A673 (cell line): ENCODE measurements at places on chromosomes 13 and 19.

GRCh38 chr13:60372141-60372540 is 24.9 kb upstream of the TDRD3 start:
- no peaks in the 10 kb centered on the region for H3K27me3 ChIP-seq
- no peak overlapping the region for H3K4me3 ChIP-seq
- DNase-seq: no peak
- H3K36me3 ChIP-seq: no peaks in the 10 kb centered on the region
- H3K4me1 ChIP-seq: no peaks in the 10 kb centered on the region

GRCh38 chr13:39840201-39840600 is 184.7 kb downstream of the COG6 start:
- no peak for DNase-seq
- peaks cover 9% of the 10 kb centered on the region for H3K27me3 ChIP-seq
- no peaks in the 10 kb centered on the region for H3K4me1 ChIP-seq
- H3K27ac ChIP-seq: no peak overlapping the region

GRCh38 chr13:25733696-25734435 is 317.9 kb downstream of the SHISA2 start:
- H3K4me1 ChIP-seq: peaks cover 10% of the 10 kb centered on the region
- H3K27me3 ChIP-seq: no peaks in the 10 kb centered on the region
- DNase-seq: no peak
- H3K4me3 ChIP-seq: no peak overlapping the region

- no peak overlapping the region for H3K27ac ChIP-seq
- H3K4me1 ChIP-seq: no peaks in the 10 kb centered on the region
- no peak overlapping the region for H3K4me3 ChIP-seq
- H3K27me3 ChIP-seq: no peaks in the 10 kb centered on the region
- DNase-seq: no peak
- no peaks in the 10 kb centered on the region for H3K36me3 ChIP-seq
Measured at GRCh38 chr19:46213156-46213555, 16.4 kb upstream of the IGFL1 start.

DNA sequence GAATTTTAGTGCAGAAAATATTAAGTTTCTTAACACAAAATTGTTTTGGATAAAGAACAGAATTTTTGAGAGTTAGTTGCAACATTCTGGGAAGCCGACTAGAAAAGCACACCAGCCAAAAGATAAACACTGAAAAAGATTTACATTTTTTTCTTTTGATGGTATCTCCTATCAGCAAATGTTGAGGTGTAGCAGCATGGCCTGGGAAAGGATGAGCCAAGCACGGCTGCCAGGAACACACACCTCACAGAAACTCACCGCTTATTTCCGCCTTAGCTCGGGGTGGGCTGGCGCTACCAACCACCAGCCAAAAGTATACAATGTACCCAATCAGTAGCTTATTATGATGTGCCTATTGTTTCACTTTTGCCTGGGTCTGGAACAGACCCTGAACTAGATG is 134.7 kb downstream of the MIPEP start:
- no peak overlapping the region for H3K27ac ChIP-seq
- H3K4me1 ChIP-seq: no peaks in the 10 kb centered on the region
- H3K4me3 ChIP-seq: no peak overlapping the region
- DNase-seq: no peak
- no peaks in the 10 kb centered on the region for H3K27me3 ChIP-seq

GRCh38 chr13:33509642-33510229 is 224.2 kb upstream of the STARD13 start:
- no peaks in the 10 kb centered on the region for H3K27me3 ChIP-seq
- DNase-seq: no peak
- no peak overlapping the region for H3K27ac ChIP-seq
- H3K4me3 ChIP-seq: no peak overlapping the region
- H3K4me1 ChIP-seq: peaks cover 8% of the 10 kb centered on the region

GRCh38 chr13:39132286-39133230 is 94.3 kb downstream of the NHLRC3 start:
- H3K4me3 ChIP-seq: no peak overlapping the region
- peaks cover 7% of the 10 kb centered on the region for H3K4me1 ChIP-seq
- H3K36me3 ChIP-seq: no peaks in the 10 kb centered on the region
- no peaks in the 10 kb centered on the region for H3K27me3 ChIP-seq
- no peak for DNase-seq

DNA sequence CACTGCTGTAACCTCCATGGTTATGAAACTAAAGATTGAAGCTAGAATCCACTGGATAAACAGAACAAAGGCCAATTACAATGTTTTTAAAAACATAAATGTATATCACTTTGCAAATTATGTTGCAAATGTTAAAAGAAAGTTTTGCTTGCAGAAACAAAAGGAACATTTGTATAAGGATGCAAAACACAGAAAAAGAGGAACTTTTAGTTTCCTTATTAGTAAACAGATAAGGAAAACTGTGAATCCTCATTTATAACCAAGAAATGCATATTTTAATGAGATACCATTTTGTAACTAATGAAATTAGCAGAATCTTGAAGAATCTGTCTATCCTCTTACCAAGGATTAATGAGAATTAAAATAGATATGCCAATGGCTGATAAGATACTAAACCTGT is 32.3 kb downstream of the LPAR6 start:
- no peak overlapping the region for H3K4me3 ChIP-seq
- no peak overlapping the region for H3K27ac ChIP-seq
- H3K36me3 ChIP-seq: peaks cover 15% of the 10 kb centered on the region
- no peak for DNase-seq

- DNase-seq: peak; percentile 93
- H3K4me1 ChIP-seq: no peaks in the 10 kb centered on the region
- no peaks in the 10 kb centered on the region for H3K36me3 ChIP-seq
- peaks cover 4% of the 10 kb centered on the region for H3K27me3 ChIP-seq
- H3K27ac ChIP-seq: no peak overlapping the region
- H3K4me3 ChIP-seq: no peak overlapping the region
Measured at GRCh38 chr19:5403968-5404640, 51.1 kb upstream of the ZNRF4 start.

DNA sequence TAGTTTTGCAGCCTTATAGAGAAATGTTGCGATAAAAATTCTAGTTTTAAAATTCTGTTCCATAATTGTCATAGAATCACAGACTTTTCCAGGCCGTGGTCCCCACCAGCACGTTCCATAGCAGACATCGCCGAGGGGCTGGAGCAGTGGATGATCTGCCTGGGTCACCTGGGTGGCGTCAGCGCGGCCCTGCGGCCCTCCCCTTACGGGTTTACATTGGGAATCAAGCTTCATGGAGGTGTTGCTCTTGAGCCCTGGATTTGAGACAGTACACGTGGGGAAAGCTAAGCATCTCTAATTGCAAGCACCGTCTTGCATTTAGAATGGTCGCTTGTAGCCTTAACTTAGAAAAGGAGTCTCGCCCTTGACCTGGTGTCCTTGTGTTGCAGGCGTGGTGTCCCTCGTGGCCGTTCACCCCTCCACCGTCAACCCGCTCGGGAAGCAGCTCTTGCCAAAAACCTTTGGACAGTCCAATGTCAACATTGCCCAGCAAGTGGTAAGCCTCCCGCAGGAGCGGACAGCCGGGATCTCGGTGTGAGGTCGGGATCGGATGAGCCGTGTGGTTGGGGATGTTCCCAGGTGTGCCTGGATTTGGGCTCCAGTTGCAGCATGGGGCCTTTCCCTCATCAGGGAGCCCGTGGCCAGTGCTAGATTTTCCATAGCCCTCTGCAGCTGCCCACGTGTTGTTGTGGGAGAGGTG is 35.1 kb downstream of the ATP4B start:
- peaks cover 26% of the 10 kb centered on the region for H3K36me3 ChIP-seq
- no peak overlapping the region for H3K27ac ChIP-seq
- DNase-seq: no peak
- H3K4me3 ChIP-seq: no peak overlapping the region
- no peaks in the 10 kb centered on the region for H3K27me3 ChIP-seq

- H3K4me3 ChIP-seq: no peak overlapping the region
- H3K36me3 ChIP-seq: no peaks in the 10 kb centered on the region
- H3K4me1 ChIP-seq: peaks cover 3% of the 10 kb centered on the region
- H3K27me3 ChIP-seq: no peaks in the 10 kb centered on the region
- H3K27ac ChIP-seq: no peak overlapping the region
Measured at GRCh38 chr13:95455782-95456181, 96.7 kb upstream of the CLDN10 start.

GRCh38 chr13:100138859-100139491 is 50.1 kb downstream of the PCCA start:
- H3K27me3 ChIP-seq: no peaks in the 10 kb centered on the region
- H3K4me1 ChIP-seq: no peaks in the 10 kb centered on the region
- H3K4me3 ChIP-seq: no peak overlapping the region
- no peaks in the 10 kb centered on the region for H3K36me3 ChIP-seq
- no peak for DNase-seq

DNA sequence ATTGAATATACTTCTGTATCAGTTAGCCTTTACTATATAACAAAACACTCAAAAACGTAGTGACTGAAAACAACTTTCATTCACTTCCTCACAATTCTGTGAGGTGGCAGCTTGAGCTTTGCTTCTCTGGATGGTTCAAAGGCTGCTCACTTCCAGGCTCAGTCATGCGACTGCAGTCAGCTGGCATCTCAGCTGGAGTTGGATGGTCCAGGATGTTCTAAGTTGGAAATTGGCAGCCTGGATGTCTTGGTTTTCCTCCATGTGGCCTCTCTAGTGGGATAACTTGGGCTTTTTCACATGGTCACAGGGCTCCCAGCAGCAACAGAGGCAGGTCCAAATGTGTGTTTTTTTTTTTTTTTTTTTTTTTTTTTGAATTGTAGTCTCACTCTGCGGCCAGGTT is 204.4 kb downstream of the LACC1 start:
- no peak for DNase-seq
- no peaks in the 10 kb centered on the region for H3K4me1 ChIP-seq
- no peak overlapping the region for H3K4me3 ChIP-seq
- H3K27ac ChIP-seq: no peak overlapping the region

DNA sequence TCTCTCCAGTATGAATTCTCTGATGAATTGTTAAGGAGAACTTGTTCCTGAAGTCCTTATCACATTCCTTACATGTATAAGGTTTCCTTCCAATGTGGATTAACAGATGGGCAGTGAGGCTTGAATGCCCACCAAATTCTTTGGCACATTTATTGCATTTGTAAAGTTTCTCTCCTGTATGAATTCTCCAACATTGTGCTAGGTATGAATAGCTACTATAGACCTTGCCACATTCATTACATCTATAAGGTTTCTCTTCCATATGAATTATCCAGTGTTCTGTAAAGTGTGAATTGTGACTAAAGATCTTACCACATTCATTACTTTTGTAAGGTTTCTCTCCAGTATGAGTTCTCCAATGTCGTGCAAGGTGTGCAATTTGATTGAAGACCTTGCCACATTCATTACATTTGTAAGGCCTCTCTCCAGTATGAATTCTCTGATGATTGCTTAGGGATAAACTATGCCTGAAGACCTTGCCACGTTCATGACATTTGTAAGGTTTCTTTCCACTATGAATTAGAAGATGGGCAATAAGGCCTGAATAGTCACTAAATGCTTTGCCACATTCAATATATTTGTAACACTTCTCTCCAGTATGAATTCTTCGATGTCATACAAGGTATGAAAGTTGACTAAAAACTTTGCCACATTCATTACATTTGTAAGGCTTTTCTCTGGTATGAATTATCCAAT is 20.4 kb downstream of the ZNF578 start:
- no peaks in the 10 kb centered on the region for H3K27me3 ChIP-seq
- no peak overlapping the region for H3K4me3 ChIP-seq
- DNase-seq: no peak
- H3K36me3 ChIP-seq: no peaks in the 10 kb centered on the region
- no peak overlapping the region for H3K27ac ChIP-seq
- H3K4me1 ChIP-seq: no peaks in the 10 kb centered on the region

DNA sequence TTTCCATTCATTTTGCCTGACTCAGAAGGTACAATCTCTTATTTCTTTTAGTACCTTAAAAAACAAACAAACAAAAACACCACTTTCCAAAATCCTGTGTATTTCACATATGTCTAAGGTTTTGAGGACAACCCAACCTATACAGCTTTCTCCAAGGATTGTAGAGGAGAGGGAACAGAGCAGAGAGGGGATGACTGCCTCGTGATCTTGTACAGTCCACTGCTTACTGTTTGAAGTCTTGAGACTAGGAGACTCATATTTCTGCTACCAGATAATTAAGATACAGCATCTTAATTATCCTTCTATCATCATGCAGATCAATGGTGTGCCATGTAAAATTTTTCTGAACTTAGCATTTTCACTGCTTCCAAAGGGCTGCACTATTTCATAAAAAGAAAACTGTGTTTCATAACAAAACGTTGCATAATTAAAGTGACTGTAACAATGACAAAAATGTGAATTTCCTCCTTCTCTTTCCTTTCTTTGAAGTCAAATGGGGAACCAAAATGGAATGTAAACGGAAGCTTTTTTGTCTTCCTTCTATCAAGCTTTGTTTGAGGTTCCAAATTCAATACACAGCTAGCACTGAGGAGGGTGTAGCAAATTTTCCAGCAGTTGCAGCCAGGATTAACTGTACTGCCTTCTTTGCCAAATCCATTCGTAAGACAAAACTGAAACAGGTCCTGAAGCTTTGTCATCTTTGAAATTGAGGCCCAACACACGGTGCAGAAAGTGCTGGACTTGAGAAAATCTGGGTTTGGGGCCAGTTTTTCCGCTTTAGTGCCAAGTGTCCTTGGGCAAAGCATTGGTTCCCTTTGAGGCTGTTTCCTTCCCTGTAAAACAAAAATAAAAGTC is 34.9 kb upstream of the RCBTB2 start:
- H3K4me3 ChIP-seq: no peak overlapping the region
- H3K27me3 ChIP-seq: no peaks in the 10 kb centered on the region
- no peak overlapping the region for H3K27ac ChIP-seq
- H3K36me3 ChIP-seq: no peaks in the 10 kb centered on the region

DNA sequence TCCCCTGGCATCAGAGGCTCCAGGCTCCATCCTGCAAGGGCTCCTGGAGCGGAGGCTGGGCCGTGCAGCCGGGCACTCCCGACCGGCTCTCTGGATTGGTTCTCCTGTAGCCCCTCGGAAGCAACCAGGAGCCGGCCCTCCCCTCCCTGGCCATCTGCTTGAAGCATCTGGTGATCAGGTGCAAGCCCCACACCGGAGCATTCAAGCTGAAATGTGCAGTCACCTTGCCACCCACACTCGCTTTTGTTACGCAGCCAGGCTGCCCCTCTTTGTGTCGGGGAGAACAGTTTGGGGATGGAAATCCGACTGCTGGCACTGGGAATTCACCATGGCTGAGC is 258.8 kb downstream of the ZNF536 start:
- peaks cover 10% of the 10 kb centered on the region for H3K4me1 ChIP-seq
- no peaks in the 10 kb centered on the region for H3K36me3 ChIP-seq
- no peak overlapping the region for H3K27ac ChIP-seq
- no peak overlapping the region for H3K4me3 ChIP-seq
- DNase-seq: no peak

DNA sequence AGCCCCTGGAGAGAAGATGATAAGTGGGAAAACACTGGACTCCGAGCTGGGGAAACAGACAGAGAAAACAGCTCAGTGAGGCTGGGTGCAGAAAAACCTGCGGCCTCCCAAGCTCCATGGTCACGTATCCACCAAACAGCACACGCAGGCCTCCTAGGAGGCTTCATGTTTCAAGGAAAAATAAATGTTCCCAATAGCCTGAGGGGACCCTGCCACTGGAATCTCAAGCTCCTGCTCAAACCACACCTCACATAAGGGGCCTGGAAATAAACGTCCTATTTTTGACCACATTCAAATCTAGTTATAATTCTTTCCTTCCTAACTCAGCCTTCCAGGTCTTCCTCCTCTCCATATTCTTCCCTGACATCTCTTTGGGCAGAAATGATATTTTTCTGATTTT is 225.7 kb downstream of the ABCC4 start:
- DNase-seq: no peak
- H3K27me3 ChIP-seq: no peaks in the 10 kb centered on the region
- no peak overlapping the region for H3K27ac ChIP-seq
- no peak overlapping the region for H3K4me3 ChIP-seq
- no peaks in the 10 kb centered on the region for H3K4me1 ChIP-seq
